ENCODE measurements at places on chromosomes 11 and 22.

DNA sequence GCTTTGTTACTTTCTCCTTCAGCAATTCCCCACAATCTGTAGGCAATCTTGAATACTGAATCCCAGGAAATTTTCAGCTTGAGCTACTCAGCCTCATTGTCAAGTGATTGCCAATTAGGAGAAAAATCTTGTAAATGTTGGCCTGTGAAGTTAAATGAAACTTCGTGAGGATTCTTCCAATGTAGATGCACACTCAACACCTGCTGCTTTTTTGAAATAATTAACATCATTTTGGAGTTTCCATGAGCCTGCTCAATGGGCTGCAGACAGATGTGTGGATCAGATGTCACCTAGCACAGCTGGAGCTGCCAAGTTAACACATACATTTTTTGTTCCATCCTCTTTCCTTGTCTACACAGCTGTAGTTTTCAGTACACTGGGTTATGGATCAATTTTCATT is 645.6 kb upstream of the LUZP2 start:
- DNase-seq: no peak

DNA sequence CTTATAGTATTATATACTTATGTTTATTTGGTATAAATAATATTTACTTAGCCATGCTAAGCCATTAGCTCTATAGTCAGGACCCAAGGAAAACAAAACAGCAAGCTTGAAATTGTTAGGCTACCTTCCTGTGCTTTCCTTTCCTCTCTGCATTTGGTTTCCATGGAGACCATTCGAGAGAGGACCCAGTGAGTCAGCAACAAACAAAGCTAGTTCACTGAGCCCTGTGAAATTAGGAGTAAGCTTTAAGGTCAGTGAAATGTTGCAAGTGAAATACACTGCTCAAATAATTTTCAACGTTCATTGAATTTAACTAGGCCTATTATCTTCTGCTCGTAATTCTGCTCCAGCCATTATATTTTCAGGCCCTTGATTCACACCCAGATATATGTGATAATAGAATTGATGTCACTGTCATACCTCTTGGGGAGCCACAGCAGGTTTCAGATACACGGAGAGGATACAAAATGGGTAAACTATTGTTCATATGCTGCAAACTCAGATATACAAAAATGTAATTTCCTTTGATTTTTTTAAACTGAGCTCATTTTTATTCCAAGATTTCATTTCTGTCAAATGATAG is 9.1 kb upstream of the OR10D3 start:
- DNase-seq: no peak

GRCh38 chr22:23176645-23177027 is 3.7 kb upstream of the BCR start:
- no peak for DNase-seq

DNA sequence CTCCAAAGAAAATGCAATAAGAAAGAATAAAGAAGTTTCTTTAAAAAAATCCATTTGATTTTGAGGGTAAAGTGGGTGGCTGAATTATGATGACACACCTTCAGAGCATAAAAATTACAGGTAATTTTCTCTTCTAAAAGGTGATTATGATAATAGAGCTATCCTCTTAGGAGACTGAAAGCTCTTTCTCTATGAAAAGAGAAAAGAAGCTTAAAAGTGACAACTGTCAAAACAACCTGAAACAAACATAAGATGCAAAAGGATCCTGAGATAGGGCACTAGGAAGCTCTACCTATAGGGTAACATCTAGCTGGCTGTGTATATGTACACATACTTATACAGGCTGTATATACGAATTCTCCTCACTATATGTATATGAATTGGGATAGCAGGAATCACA is 270.2 kb downstream of the GUCY1A2 start:
- DNase-seq: no peak

DNA sequence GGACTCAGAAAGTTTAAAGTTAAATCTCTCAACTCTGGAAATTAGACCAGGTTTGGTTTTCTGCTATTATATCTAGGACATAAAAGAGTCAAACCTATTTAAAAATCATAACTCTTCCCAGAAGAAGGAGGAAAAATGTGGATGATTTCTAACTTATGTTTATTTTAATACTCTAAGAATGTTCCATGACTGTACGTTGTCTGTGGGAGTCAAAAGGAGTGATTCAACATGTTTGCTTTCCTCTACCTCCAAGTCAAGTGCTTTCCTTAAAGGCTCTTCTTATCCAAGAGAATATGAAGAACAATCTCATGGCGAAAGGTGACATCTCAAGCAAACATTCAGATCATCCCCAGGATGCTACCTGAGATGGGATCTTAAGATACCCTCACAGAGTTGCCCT is 21.6 kb downstream of the OR51E1 start:
- DNase-seq: no peak

DNA sequence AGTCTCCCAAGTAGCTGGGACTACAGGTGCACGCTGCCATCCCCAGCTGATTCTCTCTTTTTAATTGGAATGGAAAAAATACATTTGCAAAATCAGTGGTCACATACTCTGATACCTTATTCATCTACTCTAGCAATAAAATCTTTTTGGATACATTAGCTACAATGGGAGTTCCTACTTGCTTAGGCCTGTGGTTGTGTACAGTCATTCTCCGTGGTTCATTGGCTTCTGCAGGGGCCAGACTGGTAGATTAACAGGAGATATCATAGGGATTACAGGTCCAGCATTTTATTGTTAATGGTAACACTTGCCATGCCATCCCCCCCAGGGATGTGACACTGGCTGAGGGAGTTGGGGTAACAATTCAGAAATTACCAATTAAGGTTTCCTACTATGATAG is 140.0 kb downstream of the ADAMTS15 start:
- DNase-seq: no peak

DNA sequence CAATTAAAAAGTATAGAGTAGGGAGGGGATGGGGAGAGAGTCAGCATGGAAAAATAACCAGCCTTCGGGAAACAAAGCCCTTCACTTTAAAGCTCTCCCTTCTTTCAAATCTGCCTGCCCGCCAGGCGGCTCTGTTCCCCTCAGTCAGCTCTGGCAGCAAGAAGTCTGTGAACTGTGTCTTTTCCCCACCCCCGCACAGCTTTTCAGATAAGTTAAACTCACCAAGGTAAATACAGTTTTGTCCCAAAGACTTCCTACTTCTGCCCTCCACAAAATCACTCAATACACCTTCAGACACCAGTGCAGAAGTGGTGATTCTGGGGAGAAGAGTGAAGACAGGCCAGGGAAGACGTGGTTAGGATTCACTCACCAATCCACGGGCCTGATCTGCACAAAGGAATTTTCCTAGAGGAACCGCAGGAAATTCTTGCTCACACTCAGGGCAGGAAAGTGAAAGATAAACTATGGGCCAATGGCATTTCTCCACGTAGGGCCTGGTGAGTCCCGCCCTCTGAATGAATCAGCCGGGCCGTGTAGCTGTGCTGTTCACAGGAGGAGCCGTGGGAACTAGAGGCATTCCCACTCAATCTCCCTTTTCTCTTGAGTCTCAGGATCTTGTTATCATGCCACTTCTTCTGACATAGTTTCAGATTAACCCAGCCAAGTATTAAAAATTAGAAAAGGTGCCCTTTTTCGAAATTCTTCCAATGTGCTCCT is at the start of gene TRIM5:
Gene TRIM5, minus strand, starts transcription at position 429 of the 717 bp plus-strand sequence. CDS start 4,897 bp downstream, outside the sequence.
- peak; percentile 87 for DNase-seq

- DNase-seq: peak; percentile 78
Measured at GRCh38 chr22:50190941-50191741, 5.4 kb downstream of the TRABD start.

- DNase-seq: no peak
Measured at GRCh38 chr11:105045676-105046296, 651 bp upstream of the CARD16 start.
